ENCODE measurements at places on chromosomes 6 and 20.

DNA sequence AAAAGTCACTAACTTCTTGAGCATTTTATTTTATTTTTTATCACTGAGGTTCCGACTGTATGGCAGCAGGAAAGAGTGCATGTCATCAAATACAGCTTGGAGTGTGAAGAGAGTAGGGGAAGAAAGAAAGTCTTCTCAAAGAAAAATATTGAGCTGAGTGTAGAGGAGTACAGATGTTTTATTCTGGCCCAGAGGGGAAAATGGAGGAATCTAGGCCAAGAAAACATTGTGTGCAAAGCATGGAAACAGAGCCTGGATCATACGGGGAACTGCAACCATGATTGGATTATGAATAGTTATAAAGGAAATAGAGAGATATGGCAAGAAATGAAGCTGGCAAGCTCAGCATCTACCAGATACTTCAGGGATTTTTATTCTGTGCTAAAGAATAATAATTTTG is 104.2 kb upstream of the SCGN start:
- DNase-seq: no peak

GRCh38 chr6:41940759-41941279 is 789 bp downstream of the CCND3 start:
- peak; percentile 47 for DNase-seq

DNA sequence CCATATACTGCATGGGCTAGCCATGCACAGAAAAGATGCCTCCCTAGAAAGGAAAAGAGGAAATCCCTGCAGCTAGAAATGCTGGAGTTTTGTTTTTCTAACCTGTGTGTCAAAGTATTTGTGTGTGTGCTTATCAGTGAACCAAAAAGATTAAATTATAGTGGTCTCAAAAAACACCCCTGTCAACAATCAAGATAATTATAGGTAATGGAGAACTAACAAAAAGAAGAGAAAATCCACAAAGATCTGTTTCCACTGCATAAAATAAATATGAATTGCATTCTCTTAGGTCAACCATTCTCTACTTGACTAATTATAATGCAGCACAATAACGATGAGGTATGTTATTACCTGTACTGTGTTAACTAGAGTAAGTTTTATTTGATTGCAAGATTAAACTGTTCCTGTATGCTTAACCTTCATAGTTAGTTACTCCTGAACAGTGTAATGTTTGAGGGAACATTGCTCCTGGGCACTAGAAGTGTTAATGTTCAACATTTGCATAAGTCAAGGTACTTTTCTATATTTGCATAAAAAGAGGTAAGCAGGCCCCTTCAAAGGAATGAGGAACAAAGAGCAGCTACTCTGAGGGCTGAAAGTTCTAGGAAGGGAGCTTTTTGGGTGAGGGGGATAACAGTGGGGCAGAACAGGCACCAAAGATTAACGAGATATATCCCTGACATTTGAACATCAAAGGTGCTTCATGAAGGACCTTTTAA is 212.1 kb downstream of the BTBD9 start:
- DNase-seq: no peak

GRCh38 chr6:13177664-13178063 is 150.7 kb downstream of the TBC1D7 start:
- peak; percentile 18 for DNase-seq

- DNase-seq: no peak
These were observed 68.5 kb downstream of the SRC start for GRCh38 chr20:37414224-37415035.

GRCh38 chr6:33774774-33775173 is 14.2 kb downstream of the LEMD2 start:
- DNase-seq: no peak

GRCh38 chr6:98272060-98272459 is 562.3 kb upstream of the POU3F2 start:
- DNase-seq: no peak

GRCh38 chr6:42936398-42936797 is 7.1 kb downstream of the CNPY3 start:
- no peak for DNase-seq

DNA sequence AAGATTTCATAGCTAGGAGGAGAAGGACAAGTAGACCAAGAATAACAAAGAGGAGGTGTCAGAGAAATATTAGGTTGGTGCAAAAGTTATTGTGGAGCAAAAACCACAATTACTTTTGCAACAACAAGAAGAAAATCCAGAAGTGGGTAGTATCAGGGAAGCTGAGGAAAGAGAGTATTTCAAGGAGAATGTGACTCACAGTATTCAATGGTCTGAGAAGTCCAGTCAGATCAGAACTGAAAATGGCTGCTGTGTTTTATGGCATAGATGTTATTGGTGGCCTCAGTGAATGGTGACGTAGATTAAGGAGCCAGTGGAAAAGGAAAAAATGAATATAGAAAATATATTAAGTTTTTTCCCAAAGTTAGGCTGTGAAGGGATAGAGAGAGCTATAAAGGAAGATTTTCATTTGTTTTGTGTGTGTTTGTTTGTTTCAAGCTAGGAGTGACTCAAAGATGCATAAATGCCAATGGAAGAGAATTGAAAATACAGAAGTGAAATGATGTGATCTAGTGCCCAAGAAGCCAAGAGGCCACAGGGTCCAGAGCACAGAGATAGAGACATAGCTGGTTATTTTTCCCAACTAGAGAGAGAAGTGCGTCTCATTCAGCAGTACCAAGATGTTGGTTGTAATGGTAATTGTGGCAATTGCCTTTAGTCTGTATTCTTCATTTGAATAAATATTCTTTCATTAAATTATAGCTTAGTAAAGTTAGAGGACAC is 112.8 kb downstream of the ADTRP start:
- no peak for DNase-seq

- DNase-seq: no peak
These were observed 7.7 kb downstream of the HLA-DOA start for GRCh38 chr6:33001685-33002084.

DNA sequence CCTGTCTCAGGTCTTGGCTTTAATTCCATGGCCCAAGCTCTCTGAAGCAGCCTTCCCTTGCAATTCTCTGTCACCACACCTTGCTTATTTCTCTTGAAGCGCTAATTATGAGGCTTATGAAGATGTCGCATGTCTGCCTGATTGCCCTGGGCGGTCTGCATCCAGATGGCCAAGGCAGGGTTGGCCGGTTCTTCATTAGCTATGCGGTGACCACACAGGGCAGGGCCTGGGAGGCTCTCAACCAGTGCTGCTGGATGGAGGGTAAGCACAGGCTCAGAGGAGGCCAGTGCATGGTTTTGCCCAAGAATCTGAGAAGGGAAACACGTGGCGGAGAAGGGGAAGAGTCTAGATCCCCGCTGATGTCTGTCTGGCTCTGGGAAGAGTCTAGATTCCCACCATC is 528.7 kb downstream of the CDH26 start:
- DNase-seq: no peak

DNA sequence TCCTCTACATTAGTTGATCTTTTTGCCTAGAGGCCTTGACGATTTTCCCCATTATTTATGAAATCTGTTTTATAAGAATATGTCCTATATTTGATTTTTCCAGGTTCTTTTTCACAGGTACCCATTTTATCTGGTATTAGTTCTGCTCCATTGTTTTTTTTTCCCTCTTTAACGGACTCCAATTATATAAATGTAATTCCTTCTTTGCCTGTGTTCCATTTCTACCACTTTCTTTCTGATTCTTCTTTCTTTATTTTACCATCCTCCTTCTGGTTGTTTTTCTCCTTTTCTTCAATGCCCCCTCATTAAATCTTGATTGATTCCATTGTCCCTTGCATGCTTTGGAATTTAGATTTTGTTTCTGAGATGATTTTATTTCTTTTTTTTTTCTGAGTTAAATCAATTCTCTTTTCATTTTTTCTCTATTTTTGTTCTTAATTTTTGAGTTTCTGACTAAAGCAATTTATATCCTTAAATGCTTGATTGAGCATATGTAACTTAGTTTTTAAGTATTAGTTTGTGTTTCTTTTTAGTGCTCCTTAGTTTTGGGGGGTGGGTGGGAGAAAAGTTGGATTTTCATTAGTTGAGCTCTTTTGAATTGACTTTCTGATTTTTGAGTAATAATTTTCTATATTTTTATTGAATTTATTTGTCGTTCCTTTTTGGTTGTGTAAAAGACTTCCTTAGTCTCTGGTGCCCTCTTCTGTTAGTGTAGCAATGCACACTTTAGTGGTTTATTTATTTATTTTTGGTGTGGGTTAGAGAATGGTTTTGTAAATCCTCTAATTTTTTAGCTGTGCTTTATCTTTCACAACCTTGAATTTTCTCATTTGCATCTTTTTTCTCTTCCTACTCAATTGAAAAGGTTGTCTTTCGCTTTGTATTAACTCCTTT is 140.8 kb downstream of the FARS2 start:
- DNase-seq: no peak

DNA sequence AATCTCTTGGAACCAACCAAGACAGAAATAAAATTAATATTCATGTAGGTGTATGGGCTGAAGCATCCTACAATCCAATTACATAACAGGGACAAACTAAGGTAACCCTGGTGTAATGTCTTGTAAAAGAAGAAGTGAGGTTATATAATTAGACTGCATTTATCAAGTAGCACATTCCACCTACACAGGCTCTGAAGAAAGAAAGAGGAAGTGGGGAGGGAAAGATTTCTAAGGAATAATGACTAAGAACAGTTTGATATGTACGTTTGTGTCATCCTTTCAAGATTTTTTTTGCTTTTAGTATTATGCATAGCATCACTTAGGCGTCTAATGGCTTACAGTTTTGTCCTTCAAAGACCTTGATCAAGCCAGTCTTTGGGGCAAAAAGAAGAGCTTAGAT is 139.7 kb downstream of the PLCB1 start:
- no peak for DNase-seq

Measured in stimulated activated CD4-positive, alpha-beta T cell treated with anti-CD3 and anti-CD28 coated beads, Interleukin-1b, Interleukin-23, amount 100 ng/mL, for 48 hours (primary cell).